NCI-H2171 treated with DMSO at 0.1 percent for 48 hours (cell line): ENCODE measurements at places on chromosomes 4 and X.

DNA sequence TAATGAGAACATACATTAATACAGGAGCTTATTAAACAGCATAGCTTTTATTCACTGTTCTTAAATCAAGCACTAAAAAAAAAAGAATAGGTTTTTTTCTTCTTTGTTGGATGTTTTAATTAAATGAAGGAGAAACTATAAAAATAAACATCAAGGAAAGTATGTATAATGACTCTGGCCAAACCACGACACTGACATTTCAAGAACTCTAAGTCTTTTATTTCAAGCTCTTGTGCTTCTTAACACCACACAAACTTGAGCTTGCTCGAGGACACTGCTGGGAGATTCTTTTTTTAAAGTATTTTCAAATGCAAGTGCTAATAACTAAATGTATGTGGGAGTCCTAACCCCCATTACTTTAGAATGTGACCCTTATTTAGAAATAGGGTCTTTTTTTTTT is 204.9 kb upstream of the PPARGC1A start:
- no peak for DNase-seq

DNA sequence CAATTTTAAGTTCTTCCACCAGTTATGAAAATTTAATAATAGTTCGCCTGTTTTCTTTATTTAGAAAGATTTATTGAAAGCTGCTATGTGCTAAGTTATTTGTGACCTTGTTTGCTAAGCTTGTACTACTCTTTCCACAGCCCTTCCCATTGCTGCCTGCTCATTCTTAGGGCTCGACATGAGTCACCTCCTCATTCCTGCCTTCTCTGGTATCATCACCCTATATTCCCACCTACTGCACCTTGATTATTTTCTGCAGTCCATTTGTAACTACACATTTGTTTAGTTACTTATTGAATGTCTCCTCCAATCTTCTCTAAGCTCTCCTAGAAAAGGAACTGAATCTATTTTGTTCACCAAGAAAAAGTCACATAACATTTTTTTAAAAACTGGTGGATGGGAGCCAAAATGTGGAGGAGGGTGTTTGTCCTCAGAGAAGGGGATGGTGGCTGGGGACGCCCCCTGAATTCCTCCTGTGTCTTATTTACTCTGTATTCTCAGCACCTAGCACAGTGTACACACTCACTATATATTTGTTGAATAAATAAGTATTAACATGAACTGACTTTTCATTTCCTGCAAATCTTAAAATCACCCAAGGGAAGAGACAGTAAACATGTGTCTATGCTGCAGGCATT is 3.7 kb upstream of the RAB9A start:
- DNase-seq = no peak

DNA sequence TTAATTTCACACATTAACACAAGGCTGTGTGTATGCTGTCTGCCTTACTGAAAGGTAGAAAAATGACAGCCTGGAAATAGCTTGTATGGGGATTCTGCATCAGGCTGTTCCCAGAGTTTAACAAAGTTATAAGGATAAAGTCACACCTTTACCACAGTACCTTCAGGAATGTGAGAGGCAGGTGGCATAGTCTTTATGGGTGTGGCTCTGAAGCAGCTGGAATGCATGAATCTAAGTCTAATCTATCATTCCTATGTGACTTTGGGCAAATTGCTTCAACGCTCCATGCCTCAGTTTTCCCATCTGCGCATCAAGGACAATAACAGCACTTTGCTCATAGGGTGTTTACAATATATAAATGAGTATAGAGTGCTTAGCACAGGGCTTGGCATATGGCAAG is 84.2 kb upstream of the EGFL6 start:
- no peak for DNase-seq

DNA sequence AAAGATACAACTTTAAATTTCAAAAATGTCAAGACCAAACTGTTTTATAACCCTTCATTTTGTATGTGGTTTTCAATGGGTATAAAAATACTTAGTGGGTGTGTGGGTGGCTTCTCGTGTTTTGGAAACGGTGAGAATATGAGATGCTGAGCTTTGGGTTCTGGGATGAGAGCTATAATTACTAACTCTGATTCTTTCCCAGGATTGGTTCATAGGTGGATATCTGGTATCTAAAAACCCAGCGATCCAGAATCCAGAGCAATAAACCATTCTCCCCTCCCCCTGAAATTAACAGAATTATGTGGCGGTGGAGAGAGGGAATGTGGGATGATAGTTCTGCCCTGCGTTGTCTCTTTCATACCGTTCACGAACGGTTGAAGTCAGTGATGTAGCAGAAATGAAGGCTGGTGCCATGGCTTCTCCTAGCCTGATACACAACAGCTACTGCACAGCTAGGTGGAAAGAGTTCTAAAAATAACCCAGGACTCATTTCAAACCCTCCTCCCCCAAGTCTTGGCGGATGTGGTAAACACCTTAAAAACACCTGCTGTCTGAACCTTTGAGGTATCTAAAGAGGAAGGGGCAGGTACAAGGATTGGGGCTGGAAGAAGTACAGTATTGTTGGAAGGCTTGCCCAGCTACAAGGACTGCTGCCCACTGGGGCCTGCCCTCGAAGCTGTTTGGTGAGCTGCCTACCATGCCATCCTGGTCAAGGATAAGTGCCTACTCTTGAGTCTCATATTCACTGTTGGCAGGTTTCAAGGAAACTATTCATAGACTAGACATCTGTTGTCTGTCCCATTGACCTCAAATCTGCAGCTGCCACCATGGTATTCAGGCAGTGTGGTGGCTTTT is 44.5 kb downstream of the SEPTIN11 start:
- DNase-seq = peak; percentile 81

GRCh38 chrX:96176921-96177320 is 507.7 kb upstream of the DIAPH2 start:
- DNase-seq = no peak

DNA sequence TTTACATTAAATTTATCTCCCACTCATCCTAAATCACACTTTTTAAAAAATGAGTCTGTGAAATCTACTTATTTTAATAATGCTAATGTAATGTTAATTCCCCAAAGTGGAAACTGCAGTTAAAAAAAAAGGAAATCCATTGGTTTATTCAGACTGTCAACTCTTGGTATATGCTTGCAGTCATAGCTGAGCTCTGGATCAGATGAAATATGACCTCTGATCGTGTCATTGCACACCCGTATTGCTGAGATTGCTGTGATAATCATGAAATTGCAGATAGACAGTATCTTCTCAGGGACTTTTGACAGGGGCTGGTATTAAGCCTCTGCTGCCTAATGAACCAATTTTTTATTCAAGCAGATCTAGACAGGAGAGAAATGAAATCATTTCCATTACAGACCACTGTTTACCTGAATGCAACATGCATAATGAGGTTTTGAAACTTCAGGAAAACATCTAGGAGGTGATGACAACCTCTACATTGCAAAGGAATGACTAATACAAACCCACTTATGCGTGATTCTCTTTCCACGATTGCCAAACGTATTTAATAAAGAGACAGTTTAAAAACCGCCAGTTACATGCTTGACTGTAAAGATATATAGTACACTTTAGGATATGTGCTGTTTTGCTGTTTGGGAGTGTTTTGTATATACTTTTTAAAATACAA is 138.3 kb upstream of the PUDP start:
- no peak for DNase-seq

GRCh38 chrX:146863566-146863965 is 49.0 kb upstream of the CXorf51A start:
- DNase-seq = no peak

DNA sequence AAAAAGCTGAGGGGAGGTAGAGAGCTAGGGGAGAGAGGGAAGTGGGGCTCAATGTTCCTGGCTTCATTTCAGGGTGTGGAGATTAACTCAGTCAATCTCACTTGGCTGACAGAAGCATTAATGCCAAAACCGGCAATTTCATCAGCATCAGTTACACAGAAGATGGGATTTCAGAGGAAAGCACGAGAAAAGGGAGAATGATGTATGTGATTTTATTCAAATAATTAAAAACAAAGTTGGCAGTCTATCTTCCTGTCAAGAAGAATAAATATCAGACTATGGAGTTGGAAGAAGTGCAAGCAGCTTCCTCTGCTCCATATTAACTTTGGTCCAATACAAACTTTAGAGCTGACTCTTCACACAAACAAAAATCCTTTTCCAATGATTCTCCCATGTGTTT is 29.6 kb upstream of the HCCS start:
- DNase-seq = no peak

DNA sequence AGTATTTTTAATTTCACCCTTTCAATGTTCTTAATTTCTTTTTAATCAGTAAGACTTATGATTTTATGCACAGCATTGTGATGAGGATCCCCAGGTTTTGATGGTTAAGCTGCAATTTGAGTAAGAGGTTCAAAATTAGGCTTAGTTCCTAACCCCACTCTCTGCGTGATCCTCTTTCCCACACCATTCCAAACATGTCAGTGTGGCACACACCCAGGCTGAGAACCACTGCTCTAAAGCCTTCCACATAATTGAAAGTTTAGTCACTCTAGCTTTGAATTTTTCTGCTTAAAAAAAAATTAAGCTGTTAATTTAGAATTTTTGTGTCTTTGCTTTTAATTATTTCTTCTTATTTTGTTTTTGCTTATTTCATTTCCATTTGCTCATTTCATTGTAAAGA is 68.8 kb upstream of the SLC7A11 start:
- no peak for DNase-seq

- no peak for DNase-seq
These were observed 10.4 kb downstream of the SH3RF1 start for GRCh38 chr4:169260217-169260866.

DNA sequence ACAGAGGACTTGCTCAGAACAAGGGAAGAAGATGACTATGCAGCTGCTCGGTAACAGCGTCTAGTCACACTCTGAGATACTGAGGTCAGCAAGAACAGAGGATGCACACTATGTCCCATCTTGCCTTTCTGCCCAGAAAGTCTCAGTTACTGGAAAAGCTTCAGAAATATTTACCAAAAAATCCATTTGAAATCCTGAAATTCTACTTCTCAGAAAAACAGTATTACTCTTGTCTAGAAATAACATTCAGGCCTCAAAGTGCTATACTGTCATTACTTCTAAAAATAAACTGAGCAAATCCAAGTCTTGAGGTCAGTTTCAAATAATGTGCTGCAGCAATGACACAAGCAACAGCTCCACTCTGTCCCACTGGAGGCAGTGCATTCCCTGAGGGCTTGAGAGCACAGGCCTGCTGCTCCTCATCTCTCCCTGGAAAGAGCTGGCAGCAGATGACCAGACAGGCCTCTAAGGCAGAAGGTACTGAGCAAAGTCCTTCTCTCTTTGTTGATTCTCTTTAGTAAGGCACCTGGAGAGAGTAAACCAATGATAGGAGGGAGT is 76.9 kb downstream of the CAMK2D start:
- DNase-seq = no peak

GRCh38 chr4:156732634-156733033 is 239.0 kb downstream of the PDGFC start:
- DNase-seq = peak; percentile 28

- peak; percentile 63 for DNase-seq
These were observed 29.8 kb upstream of the RELL1 start for GRCh38 chr4:37715889-37716402.

DNA sequence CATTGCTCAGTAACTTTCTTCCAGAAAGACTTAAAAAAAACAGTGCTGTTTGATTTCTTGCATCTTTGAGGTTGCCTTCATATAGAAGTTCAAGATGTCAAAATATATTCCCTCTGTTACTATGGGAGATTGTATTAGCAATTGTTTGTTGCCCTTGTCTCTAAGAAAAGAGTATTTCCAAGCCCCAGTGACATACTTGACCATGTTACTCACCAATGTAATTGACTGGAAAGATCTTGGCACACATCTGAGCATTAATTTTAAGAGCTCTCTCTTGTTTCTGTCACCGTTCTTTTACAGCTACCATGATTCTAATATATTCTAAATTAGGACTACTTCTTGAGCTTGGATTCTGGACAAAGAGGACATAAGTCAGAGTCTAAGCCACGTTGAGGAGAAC is 902.7 kb upstream of the EPHA5 start:
- peak; percentile 51 for DNase-seq

DNA sequence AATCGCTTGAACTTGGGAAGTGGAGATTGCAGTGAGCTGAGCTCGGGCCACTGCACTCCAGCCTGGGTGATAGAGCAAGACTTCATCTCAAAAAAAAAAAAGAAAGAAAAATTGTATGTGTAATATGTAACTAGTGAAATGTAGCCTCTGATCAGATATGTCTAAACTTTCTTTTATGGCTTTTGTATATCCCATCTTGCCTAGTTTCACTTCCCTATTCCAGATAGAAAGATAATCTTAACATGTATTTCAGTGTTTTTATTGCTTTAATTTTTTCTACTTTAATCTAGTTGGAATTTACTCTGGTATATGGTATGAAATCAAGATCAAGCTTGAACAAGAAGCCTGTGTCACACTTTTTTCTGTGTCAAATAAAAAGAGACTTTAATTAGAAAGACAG is 1.9 kb upstream of the ZNF41 start:
- no peak for DNase-seq

GRCh38 chr4:20532871-20533870 is 167.1 kb upstream of the PACRGL start:
- DNase-seq = no peak

GRCh38 chrX:138683600-138683999 is 27.9 kb downstream of the FGF13 start:
- DNase-seq = no peak

GRCh38 chr4:102608190-102608589 is 107.0 kb downstream of the NFKB1 start:
- no peak for DNase-seq

DNA sequence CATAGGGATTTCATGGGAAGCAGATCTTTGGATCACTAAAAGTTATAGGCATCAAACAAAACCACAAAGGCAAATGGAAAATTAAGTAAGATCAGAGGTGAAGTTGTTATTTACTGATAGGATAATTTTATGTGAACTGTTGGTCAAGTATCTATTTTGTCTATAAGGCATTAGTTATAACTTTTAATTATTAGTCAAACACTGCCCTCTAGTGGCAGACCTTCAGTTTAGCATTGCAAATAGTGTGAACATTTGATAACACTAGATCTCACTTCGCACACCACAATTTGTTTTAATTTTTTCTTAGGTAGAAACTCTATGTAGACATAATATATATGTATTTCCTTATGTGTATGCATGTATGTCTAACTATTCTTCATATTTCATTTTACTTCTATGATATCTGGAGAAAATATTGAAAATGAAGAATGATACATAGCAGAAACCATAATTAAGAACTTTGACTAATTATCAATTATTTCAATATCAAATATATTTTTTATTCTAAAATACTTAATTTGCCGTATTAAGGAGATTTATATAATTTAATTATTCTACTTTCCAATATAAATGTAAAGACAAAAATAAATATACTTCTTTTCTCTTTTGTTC is 214.5 kb upstream of the TACR3 start:
- DNase-seq = peak; percentile 7

- no peak for DNase-seq
These were observed 42.4 kb upstream of the SLC2A9 start for GRCh38 chr4:10063544-10064300.

GRCh38 chr4:41380511-41381157 is 123.9 kb downstream of the UCHL1 start:
- no peak for DNase-seq

DNA sequence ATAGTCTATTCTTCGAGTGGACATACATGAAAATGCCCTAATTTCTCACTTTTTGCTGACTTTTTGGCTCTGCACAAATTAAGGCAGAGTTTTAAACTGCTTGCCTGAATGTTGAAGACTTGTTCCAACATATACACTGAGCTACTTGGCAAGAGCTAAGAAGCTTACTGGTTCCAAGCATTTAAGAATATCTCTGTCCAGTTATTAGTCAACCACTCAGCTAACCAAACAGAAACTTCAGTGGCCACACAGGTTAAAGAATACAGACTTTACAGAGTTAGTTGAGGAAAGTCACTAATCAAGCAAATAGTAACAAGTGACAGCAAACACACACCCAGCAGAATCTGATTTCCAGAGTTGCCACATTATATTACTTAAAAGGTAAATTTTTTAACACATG is 35.5 kb downstream of the AMER1 start:
- no peak for DNase-seq
